ENCODE measurements at places on chromosomes 16 and 17.

DNA sequence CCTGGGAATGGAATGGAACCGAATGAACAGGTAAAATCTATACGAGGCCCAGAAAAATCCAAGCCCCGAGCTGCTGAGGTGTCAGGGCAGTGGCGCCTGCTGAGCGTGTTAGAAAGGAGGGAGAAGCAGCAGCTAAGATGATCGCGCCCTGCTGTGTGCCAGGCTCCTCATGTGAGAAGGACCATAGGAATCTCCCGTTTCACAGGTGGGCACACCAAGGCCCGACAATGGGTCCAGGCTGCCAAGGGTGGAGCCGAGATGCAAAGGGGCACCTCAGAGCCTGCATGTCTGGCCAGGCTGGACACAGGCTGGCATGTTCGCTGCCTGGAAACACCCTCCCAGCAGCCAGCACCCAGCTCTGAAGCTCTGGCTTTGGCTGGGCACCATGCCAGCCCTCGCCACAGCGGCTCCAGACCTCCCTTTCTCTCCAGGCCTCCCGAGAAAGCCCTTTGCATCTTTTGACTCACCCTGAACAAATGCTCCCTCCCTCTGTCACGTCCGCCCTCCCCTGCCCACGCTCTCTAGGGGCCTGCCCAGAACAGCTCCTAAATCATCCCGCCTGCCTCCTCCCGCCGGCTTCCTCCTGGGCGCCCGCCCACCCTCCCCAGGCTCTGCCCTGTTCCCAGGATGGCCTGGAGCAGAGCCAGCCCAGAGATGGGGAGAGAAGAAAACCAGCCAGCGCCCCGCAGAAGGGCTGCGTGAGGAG lies 217.8 kb upstream of the GSE1 start:
- peak; percentile 99 for DNase-seq

GRCh38 chr16:86100205-86101136 lies 201.5 kb downstream of the IRF8 start:
- DNase-seq, result peak; percentile 62

DNA sequence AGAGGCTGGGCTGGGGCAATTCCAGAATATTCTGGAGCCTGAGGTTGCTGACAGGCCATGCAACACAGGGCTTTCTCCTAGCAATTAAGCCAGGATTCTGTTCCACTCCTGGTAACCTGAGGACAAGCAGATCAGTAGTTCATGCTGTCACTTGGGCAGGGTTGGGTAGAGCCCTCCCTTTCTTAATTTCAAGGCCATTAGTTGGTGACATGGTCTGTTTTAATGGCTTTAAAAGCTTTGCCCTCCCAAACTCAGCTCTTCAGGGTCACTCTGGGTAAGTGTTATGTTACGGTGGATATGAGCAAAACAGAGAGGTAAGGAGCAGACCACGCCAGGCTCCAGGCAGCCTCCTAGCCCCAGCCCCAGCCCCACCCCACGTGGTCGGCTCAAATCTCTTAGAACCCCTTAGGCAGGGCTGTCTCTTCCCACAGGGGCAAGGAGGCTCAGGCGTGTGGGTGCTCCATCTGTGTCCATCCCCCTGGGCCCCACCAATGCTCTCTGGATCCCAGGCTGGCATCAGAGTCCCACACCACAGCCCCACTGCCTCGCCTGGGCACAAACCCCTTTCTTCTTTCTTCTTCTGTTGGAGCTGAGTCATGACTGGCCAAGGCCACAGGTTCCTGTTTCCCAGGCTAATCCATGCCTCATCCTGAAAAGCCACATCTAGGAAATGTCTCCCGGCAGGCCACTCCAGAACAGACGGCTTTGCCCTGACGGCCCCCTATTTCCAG lies 27.5 kb downstream of the CEP295NL start:
- DNase-seq, result peak; percentile 24

DNA sequence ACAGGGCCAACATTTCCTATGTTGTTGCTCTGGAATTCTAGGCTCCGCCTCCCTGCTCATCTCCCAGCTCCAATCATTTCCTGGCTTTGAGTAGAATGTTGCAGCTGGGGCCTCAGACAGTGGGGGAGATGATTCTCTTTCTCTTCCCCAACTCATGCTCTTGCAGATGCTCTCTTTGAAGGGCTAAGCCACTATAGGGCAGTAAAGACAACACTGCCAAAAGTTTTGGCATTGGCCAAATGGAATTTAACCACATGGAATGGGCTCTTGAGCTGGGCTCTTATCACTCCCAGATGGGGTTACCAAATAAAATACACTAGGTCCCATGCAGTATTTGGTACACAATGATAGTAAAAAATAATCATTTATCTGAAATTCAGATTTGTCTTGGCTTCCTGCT lies 19.6 kb upstream of the EFCAB13 start:
- DNase-seq, result peak; percentile 54

- DNase-seq, result no peak
Observed at GRCh38 chr16:79045191-79045590, 555.3 kb downstream of the MAF start.

DNA sequence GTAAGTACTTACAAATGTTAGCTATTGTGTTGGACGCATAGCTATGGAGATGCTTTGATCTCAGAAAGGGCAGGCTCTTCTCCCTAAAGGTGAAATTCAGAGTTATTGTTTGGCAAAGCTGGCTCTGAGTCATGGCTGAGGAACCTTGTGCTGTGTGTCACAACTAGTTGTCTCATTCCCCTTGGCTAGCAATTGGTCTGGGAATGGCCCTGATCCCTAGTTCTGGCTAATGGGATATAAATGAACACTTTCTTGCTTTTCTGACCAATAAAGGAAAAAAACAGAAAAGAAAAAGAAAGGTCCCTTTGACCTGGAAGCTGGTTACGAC lies 210.6 kb downstream of the MAP2K4 start:
- no peak for DNase-seq

DNA sequence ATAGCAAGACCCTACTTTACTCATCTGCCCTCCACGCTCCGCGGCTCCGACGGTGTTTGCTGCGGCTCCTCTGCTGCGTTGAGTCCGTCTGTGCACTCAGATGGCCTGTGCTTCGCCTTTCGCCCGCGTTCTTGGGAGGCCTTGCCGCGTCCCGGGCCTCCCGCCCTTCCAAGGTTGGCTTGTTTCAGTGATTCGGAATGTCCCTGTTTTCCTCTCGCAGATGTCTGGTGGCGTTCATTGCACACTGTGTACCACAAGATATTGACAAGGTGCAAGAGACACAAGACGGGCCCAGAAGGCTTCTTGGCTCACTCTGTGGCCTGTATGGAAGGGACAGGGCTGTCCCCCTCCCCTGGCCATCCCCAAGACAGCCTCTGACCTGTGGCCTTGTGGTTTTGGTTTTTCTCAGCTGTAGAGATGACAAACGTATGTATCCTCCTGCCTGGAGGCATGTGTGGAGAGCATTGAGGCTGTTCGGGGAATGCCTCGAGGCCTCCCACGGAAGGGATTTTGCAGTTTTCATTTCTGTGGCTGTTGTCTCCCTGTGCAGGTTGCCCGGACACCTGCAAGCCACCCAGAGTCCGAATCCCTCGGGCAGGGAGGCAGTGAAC lies 15.4 kb downstream of the MGRN1 start:
- DNase-seq, result no peak

GRCh38 chr17:32253117-32253611 lies 12.5 kb upstream of the RHBDL3 start:
- DNase-seq, result peak; percentile 63

DNA sequence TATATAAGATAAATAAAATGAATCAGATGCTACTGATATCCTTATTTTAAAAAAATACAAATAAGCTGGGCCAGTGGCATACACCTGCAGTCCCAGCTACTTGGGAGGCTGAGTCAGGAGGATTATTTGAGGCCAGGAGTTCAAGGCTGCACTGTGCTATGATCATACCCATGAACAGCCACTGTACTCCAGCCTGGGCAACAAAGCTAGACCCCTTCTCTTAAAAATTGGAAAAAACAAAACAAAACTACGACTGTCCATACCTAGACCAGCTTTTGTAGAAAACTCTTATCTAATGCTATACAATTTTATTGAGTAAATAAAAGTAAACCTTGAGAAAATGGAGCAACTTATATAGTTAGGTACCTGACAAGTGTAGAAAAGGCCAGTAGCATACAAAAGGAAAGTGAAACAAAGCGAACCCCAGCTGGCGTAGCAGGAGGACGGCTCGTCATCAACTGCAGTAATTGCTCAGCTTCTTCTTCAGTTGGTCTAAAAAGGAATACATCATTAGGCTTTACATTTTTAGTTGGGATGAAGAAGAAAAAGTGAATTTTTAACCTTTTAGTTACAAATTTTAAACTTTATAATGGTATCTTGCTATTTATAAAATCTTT lies 23.6 kb downstream of the INTS2 start:
- DNase-seq, result no peak

- no peak for DNase-seq
Observed at GRCh38 chr16:79589601-79590102, 10.9 kb downstream of the MAF start.
